NT2/D1 (cell line): ENCODE measurements at places on chromosomes 7 and 10.

DNA sequence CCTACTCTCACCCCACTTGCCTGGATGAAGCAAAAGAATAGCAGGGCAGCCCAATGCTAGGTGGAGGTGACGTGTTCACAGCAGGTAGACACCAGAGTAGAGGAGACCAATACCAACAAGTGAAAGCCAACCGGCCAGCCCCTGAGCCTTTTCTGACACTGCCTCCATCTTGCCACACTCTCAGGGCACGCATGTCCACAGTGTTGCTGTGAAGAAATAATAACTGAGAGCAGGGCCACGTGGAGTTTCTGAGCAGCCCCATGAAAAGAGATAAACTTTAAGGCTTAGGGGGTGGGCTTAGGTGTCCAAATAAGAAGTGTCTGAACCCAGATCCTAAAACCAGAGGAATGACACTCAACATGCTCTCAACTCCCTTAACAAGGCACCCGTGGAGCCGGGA lies 9.0 kb upstream of the TMEM273 start:
- DNase-seq: no peak

DNA sequence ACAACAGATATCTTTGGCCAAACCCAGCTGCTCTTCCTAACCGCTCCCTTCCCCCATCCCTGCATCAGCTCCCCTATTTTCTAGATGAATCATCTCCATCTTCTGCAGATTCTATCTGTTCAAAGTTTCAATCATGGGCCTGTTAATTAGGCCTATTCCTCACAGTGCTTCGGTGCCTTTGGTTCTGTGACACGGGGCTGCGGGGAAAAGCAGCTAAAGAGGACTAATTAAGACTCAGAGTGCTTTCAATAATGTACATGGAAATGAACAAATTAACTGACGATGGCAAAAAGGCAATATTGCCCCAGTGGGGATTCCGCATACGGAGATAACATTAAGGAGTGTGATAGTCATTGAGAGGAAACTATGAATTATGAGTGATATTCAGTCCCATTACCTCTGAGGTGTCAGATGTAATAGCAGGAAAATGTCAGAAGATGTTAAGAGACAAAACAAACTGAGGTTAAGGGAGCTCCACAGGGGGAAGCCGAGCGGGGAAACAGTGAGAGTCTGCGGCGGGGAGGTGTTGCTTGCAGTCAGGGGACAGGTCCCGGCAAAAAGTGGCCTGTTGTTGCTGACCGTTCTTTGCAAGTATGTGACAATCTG lies 716.9 kb downstream of the TYW1 start:
- no peak for DNase-seq

DNA sequence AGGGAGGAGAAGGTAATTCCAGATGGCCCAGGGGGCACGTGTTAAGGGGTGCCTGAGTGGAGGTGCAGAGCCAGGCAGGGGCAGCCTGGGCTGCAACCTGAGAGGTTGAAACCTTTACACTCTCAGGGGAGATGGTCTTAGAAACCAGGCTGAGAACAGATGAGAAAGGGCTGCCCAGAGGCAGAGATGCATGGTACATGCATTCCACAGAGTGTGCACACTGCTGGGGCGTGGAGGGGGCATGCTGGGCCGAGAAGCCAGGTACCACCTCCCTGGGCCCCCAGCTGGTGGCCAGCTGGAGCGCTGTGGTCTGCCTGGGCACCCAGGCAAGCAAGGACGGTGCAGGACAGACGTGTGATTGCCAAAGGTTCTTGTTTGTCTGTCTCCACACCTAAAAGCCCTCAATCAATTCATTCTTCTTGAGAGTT lies 14.1 kb upstream of the CSGALNACT2 start:
- DNase-seq: no peak

- DNase-seq: peak; percentile 36
Observed at GRCh38 chr7:80230327-80230726, 95.7 kb downstream of the GNAI1 start.

DNA sequence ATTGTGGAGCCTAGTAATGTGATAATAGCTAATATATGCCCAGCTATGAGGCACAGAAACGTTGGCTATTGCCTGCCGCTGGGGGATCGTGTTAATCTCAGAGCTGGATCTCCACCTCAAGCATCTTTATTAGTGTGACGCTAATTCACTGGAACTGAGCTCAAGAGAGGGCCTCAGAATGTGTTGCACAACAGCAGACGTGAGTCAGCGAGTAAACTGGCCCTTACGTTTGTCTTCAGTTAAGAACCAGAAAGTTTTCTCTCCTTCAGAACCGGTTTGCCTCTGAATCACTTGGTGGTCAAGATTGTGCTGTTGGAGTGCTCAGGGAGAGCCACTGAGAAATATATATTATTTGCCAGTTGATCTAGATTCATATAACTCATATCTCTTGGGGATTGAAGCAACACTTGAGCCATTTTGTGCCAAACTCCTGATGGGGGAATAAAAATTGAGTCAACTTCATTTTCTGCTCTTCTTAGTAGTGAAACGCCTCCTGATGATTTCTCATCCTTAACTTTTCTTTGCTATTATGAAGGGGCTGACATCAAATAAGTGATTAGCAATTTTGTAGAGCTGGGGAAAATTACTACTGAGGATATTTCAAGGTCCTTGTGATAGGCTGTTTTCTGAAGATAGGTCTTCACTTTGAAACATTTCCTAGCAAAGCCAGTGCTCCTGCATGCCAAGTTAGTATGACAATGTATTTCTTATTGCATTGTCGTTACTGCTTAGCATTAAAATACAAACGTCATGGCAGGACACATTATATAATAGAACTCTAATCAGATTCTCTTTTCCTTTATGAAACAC lies 22.3 kb downstream of the BZW2 start:
- DNase-seq: no peak

- DNase-seq: no peak
Observed at GRCh38 chr7:137715121-137715520, 131.7 kb downstream of the DGKI start.

DNA sequence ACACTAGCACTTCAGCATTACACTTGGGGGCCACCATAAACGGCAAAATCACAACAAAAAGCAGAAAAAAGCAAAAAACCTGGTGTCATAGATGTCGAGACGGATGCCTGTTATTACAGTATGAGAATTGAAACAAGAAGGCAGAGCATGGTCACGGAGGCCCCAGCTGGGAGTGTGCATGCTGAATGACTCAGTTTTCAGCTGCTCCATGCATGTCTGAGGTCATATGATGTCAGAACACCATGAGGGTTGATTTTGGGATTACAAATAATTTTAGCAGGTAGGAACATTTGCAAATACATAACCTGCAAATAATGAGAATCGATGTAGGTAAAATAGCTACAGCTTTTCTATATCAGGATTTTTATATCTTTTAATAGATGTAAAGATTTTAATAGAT lies 19.1 kb downstream of the ZMYND11 start:
- no peak for DNase-seq

- no peak for DNase-seq
Observed at GRCh38 chr7:155543011-155543876, 3.1 kb downstream of the CNPY1 start.

- DNase-seq: no peak
Observed at GRCh38 chr7:151083071-151083823, at the start of gene TMUB1. TMUB1 (minus strand) TSS chr7:151083493; CDS start chr7:151082563, 930 bp downstream.

DNA sequence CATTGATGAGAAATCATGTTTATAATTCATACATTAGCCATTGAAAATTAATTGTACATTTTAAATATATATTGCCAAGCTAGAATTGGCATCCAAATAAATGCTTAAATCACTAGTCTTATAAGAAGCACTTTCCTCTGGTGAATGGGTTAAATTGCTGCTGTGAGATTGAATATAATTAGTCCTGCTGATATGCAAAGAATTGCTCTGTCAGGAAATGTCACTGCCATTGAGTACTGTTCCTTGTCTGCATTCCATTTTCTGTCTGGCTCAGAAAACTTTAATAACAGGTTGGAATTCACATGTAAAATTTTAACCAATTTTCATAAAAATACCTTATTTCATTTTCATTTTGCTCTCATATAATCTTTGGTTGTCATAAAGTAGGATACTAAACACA lies 589.1 kb downstream of the MAGI2 start:
- no peak for DNase-seq

GRCh38 chr10:29426420-29426819 lies 137.6 kb downstream of the LYZL1 start:
- no peak for DNase-seq

GRCh38 chr7:108008240-108008639 lies 5.3 kb upstream of the LAMB1 start:
- DNase-seq: no peak

DNA sequence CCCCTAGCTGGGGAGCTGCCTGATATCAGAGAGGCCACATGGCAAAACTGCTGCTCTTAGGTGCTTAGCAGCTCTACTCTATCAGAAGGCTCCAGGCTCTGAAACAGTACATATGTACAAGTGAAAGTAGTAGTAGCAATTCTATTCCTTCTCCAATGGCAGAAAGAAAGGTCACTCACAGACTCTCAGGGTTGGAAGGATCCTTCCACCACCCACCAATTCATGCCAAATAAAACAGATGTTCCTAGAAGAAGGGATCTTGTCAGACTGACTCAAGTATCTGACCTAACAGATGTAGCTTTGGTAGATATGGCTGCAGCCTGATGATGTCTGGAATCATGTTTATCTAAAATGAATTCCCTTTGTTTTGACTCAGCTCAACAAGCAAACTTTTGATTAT lies 8.0 kb upstream of the ALDH18A1 start:
- no peak for DNase-seq

DNA sequence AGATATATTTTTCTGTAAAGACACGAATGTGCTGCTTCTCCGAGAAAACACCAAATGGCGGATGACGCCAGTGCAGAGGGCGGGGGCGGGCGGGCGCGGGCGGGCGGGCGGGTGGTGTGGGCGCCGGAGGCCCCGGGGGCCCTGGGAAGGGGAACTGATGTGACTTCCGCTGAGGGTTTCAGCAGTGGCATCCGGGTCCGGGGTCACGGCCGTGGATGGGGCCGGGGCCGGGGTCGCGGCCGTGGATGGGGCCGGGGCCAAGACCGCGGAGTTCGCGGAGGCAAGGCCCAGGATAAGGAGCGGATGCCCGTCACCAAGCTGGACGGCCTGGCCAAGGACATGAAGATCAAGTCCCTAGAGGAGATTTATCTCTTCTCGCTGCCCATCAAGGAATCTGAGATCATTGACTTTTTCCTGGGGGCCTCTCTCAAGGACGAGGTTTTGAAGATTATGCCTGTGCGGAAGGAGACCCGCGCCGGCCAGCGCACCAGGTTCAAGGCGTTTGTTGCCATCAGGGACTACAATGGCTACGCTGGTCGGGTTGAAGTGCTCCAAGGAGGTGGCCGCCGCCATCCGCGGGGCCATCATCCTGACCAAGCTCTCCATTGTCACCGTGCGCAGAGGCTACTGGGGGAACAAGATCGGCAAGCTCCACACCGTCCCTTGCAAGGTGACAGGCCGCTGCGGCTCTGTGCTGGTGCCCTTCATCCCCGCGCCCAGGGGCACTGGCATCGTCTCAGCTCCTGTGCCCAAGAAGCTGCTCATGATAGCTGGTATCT lies 20.3 kb upstream of the IGF2BP3 start:
- DNase-seq: no peak

DNA sequence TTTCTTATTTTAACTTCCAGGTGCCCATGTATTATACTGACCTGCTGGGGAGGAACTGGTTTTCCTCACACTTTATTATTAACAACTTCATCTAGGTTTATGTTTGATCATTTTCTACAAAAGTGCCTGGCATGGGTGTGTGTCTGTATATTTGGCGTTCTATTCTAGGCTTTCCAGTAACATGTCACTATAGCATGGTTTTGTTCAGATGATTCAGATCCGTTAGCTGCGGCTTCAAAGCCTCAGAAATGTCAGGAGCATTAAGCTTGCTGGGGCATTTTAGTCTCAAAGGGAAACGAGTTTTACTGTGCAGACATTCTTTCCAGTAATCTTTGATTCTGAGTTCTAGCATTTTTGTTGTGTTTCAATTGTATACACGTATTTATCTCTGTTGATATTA lies 2.3 kb downstream of the INPP5A start:
- no peak for DNase-seq

- no peak for DNase-seq
Observed at GRCh38 chr7:87370660-87371180, 25.3 kb downstream of the CROT start.

DNA sequence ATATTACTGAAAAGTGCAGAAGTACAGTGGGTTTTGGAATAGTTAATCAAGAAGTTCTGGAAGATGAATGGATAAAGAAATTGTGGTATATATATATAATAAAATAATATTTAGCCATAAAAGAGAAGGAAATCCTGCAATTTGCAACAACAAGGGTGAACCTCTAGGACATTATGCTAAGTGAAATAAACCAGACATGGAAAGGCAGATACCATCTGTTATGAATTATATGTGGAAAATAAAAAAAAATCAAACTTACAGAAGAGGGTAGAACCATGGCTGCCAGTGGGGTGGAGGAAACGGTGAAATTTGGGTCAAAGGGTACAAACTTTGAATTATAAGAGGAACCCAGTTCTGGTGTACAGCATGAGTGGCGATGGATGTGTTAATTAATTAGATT lies 162.6 kb downstream of the BICC1 start:
- no peak for DNase-seq

DNA sequence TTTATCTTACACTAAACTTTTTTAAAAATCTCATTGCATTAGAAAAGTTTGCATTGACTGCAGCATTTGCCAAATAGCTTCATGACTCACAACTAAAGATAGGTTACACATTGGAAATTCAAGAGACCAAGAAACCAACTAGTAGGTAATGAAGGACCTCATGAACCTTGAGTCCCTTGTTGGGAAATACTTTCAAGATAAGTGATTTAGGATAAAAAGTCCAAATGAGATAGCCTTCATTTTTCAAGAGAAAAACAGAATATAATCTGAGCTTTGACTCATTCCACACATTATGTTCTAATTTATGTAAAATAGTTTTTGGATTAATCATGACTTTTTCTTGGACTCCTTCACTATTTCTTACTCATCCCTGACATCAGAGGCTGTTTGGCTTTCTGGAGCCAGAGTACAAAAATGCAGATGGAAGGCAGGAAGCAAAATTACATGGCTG lies 13.1 kb upstream of the LIPF start:
- DNase-seq: no peak
